ENCODE measurements at places on chromosomes 6 and 20.

DNA sequence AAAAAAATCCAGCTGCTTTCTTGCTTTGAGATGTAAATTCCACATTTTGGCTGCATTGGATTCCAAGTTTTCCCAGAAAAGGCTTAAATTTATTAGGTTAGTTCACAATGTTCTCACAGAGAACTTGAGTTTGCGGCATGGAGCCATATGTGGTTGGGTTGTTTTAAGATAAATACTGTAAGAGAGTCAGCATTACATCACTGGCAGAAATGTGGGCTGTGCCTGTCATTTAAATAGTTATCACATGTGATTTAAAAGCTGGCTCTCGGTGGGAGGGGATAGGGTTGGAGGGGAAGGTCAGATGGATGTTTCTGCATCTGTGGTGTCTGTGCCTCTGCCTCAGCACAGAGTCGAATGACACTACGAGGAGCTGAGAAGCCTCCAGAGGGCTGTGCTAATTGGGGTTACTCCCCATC lies 73.8 kb upstream of the SCP2D1 start:
- DNase-seq = no peak

GRCh38 chr6:169985121-169986015 lies 233.9 kb downstream of the ERMARD start:
- no peak for DNase-seq

DNA sequence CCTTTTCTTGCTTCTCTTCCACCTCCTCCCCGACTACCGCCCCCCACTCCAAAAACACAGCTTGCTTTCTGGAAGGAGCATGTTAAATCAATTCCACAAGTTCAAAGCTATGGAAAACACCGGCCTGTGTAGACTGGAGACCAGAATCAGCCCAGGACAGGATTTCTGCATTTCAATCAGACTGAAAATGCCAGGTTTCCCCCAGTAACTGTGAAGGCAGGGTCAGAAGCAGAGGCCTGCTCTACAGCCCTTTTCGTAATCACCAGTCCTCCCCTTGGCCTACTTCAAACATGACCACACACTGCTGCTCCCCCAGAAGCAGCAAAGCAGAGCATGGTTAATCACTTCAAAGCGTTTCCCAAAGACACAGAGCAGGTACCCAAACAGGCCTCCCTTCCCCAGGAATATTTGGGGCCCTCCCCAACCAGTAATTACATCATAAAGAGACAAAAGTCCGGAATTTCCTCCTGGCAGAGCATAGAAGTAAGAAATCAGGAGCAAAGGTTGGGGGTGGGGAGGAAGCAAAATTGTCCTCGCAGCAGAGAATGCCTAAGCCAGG lies 38.4 kb downstream of the ZMYND8 start:
- peak; percentile 40 for DNase-seq

DNA sequence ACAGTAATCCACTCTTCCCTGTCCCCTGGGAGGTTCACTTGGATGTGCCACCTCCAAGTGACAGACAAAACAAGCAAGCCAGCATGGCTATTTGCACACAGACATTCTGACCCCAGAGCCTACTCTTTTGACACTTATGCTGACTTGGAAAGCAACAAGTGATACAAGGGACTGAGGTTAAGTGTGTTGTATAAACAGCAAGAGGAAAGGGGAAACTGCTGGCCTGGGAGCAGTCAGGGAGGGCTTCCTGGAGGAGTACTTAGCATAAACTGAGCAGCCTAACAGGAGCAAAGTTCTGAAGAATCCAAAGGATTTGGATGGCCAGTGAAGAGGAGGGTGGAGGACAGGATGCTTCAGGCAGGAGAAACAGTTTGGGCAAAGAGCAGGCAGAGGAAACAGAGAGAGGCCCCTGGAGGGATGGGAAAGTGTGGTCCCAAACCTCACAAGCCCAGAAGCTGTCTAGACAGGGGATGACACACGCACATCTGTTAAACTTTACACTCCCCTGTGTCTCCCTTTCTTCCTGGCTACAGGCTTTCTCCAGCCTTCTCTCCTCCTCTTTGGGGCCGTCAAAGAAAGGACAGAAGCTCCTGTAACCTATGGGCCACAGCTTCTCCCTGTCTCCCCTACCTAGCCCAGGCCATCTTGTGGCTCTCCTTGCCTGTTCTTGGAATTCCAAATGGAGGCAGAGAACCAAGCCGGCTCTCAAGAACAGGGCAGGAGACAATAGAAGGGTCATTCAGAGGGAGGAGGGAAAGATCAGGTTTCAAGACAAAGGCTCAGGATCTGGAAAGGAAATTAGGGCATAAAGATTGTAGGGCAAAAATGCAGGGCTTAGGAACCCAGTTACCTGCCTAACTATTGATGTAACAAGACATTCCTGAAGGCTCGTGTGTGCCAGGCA lies 19.3 kb downstream of the SULF2 start:
- no peak for DNase-seq

- peak; percentile 50 for DNase-seq
These were observed 223.9 kb downstream of the TSHZ2 start for GRCh38 chr20:53195876-53196610.

- DNase-seq = no peak
These were observed 51.9 kb downstream of the IL22RA2 start for GRCh38 chr6:137121401-137121997.

- no peak for DNase-seq
These were observed 20.8 kb downstream of the SLC24A3 start for GRCh38 chr20:19232997-19233794.

DNA sequence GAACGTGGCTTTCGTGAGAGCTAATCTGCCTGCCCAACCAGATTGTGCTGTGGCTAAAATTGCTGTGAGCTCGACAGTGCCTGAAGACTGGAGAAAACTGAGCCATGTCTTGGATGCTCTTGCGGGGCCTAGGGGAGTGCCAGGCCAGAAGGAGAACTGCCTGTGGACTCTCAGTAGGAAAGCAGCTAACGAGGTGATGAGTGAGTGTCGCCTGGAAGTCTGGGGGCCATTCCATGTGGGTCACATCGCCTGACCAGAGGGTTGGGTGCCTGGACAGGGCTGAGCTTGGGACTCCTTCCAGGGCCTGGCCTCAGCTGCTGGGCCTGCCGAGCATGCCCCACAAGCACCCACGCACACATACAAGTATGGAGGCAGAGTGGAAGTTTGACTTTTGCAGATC lies 166.5 kb downstream of the VEGFA start:
- peak; percentile 2 for DNase-seq

GRCh38 chr6:151073701-151074100 lies 166.1 kb upstream of the AKAP12 start:
- DNase-seq = no peak

- DNase-seq = no peak
These were observed 309.4 kb downstream of the UTRN start for GRCh38 chr6:144594585-144594984.

- no peak for DNase-seq
These were observed 224.0 kb upstream of the GMDS start for GRCh38 chr6:2469428-2469827.

GRCh38 chr20:15909995-15910394 lies 663.3 kb downstream of the KIF16B start:
- DNase-seq = no peak

DNA sequence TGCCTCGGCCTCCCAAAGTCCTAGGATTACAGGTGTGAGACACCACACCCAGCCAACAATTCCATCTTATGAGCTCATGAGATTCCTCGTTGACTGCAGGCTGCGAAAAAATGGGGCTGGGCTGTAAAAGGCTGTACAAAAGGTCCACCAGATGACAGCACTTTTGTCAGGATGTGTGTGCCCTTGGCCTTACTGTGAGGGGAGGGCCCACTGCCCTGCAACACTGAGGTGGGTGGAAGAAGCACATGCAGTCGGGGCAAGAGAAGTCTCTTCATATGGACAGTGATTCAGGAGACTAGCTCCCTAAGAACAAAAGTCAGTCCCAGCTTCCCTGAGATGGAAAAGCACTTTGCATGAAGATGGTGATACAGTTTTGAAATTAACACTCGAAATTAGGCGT lies 50.5 kb downstream of the KCTD20 start:
- no peak for DNase-seq

DNA sequence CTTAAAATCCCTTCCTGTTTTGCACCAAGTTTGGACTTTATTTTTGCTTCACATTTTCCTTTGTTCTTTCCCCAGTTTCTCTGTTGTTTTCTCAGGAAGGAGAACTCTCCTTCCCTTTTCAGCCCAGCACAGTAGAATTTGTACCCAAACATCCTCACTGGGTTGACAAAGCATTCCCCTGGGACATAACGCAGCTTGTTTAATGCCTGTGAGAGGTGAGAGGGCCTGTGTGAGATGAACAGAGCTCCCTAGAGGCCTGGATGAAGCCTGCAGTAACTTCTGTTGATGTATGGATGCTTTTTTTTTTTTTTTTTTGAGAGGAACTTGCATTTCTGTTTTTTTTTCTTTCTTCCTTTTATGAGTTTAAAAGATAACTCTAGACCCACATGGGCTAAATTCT lies 104.9 kb upstream of the SLC22A23 start:
- no peak for DNase-seq

DNA sequence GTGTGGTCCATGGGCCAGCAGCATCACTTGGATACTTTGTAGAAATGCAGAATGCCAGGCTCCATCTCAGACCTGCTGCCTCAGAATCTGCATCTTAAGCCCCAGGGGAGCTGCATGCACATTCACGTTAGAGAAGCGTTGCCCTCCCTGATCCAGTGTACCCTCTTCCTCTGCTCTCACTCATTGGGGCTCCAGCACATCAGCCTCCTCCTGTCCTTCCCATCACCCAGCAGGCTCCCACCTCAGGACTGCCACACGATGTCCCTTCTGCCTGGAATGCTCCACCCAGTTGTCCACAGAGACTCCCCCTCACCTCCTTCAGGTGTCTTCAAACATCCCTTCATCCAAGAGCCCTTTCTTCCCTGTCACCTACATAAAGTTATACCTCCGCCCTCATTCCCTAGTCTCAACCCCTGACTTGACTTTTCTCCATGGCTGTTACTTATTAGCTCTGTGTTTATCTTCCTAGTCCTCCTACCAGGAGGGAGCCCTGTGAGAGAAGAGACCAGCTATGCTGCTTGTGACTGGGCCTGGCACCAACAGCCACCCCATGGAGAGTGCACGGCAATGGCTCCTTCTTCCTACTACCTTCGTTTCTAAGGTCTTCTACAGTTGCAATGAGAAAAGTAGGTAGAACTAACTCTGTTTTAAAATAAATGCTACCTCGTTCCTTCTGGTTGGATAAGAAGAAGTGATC lies 3.3 kb upstream of the ACSS1 start:
- no peak for DNase-seq

- no peak for DNase-seq
These were observed 90.7 kb downstream of the CEP57L1 start for GRCh38 chr6:109186012-109186411.

- no peak for DNase-seq
These were observed 28.2 kb downstream of the SNX5 start for GRCh38 chr20:17940224-17940971.

- no peak for DNase-seq
These were observed 55.6 kb downstream of the ZNF831 start for GRCh38 chr20:59219211-59219610.

- DNase-seq = no peak
These were observed 949 bp downstream of the TXLNB start for GRCh38 chr6:139290787-139291311.

DNA sequence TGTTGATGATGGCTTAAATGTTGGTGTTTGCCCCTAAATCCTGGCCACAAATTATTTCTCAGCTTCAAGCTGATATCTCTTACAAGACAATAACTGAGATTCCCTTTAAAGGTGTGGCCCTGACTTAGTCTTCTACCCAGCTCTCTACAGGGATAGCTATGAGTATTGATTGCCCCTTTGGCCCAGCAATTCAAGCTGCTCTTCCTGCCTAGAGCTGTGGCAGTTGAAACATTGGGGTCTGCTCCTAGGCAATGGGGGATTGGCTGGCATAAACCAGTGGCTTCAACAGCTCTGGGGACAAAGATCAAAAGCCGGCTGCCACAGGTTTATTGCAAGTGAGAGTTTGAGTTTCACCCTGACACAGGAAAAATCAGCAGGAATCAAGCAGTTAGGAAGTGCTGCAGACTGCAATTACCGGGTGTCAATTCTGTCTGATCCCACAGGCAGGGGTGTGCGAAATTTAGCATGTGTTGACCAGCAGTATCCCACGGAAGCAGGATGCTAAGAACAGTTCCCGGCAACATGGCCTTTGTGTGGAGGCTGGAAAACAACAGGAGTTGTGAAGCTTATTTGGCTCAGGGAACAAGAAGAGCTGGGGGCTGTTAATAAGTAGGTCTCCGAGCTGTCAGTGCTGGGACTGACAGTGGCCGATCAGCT lies 66.2 kb upstream of the IYD start:
- DNase-seq = no peak

- no peak for DNase-seq
These were observed 12.2 kb downstream of the ARHGAP18 start for GRCh38 chr6:129697788-129698187.

- no peak for DNase-seq
These were observed 29.9 kb upstream of the FKBP1A start for GRCh38 chr20:1422753-1423152.

DNA sequence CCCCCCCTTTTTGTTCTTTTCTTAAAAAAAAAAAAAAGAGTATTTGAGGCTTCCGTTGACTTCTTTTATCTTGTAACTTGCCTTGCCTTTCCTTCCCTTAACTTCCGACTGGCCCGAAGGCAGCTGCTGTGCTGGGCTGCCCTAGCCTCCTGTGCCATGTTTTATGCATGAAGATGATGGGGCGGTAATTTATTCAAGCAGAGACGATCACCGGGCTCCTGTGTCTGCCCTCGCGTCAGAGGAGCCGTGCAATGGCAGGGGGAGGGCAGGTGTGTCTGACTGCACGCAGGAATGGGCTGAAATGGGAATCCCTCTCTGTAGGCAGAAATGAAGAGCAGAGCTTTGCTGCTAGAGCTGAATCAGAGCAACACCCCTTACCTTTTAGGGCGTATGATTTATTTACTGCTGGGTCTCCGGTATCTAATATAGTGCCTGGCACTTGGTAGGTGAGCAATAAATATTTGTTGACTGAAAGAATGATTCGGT lies 106.3 kb upstream of the RIPOR2 start:
- no peak for DNase-seq

- DNase-seq = no peak
These were observed 630.1 kb downstream of the TFAP2A start for GRCh38 chr6:9784786-9785185.

DNA sequence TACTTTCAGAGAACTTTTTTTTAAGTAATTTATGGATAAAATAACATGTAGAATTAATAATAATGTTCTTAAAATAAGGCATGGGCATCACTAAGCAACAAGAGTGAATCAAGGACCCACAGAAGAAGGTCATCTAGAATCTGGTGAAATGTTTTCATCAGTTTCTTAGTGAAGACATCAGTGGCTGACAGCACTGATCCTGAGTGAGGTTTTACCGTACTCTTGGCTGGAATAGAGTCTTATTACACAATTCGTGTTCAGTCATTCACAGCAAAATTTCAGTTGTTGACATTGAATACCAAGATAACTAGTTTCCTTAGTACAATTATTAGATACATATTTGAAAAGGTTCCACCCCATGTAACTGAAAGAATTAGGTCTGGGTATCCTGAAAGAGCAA lies 140.4 kb downstream of the C6orf58 start:
- DNase-seq = no peak

DNA sequence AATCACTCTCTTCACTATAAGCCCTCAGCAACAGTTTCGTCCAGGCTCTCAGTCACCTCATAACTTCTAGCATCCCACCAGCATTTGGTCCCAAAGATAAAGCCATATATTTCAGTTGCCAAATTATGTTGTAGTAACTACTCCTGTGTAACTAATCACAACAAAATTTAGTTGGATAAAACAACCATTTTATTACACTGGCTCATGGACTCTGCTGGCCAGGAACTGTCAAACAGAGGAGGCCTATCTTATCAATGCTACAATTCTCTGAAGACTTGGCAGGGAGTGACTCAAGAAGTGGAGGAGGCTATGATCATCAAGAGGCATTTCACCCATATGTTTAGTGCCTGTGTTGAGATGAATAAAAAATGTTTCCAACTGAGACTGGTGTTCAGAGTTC lies 1082.3 kb upstream of the GJE1 start:
- DNase-seq = no peak

All from mesothelial cell of epicardium (in vitro differentiated cells).